ENCODE measurements at places on chromosomes 13 and 19.
A peak's percentile ranks its signal among the peaks of the same experiment; 100 is the strongest.

DNA sequence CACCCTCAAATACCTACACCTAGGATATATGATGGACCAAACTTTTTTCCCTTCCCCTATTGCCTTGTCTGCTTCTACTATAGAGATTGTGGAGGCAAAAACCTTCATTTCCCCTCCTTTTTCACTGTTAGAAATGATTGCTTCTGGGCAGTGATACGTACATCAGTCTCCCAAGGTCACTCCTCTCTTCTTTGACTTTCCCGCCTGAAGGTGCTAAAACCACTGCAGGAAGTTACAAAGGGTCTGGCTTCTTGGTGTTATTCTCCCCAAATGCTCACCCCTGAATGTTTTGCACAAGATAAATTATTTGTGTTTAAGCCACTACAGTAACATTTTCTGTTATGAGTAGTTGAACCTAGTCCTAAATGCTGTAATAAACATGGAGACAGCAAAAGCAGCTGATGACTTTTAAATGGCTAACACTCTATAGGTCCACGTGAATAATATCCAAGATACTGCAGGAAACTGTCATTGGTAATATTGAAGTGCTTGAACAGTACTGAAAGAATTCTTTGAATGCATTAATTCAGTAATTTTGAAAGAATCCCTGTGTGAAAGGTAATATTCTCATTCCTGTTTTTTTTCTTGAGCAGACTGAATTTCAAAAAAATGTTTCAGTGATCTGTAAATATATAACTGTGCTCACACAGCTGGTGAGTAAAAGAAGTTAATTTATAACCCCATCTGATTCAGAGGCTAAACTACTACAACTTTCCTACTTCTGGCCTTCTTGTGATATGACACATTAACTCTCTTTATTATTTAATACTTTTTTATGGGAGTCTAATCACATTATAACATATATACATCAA, 865.1 kb downstream of the EFNB2 start:
- DNase-seq, result no peak

DNA sequence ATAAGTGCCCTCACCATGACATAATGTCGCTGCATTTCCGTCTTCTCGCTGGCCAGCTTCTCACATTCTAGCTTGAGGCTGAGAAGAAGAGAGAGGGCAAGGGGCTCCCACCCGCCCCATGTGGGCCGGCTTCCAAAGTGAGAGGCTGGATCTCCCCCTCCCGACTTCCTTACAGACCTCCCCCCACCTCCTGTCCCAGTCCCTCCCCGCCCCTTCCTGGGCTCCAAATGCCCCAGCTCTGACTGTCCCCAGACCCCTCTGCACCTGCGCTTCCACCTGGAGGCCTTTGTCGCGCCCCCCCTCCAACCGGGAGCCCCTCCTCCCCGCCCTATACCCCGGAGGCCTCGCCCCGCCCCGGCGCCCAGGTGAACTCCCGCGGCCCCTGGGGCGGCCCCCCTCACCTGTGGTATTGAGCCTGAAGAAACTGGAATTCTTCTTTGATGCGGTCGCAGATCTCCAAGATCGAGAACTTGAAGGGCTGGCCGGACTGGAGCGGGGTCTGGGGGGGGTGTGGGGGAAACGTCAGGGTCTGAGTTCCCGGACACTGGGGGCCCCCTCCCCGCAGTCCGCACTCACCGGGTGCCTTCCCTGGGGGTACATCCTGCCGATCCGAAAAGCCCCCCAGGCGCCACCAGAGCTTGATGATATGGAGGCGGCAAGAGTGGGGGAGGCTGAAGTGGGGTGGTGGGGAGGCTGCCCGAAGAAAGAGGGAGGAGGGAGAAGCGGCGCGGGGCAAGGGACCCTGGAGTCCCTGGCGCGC, 595 bp downstream of the TLE2 start:
- DNase-seq, result no peak

DNA sequence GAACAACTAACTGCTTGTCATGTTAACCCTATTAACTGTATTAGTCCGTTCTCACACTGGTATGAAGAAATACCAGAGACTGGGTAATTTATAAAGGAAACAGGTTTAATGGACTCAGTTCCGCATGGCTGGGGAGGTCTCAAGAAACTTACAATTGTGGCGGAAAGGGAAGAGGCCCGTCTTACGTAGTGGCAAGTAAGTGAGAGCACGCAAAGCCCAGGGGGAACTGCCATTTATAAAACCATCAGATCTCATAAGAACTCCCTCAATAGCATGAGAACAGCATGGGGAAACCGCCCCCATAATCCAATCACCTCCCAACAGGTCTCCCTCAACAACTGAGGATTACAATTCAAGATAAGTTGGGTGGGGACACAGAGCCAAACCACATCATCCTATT, 34.7 kb downstream of the PHF11 start:
- DNase-seq, result no peak

- peak; percentile 13 for DNase-seq
Measured at GRCh38 chr13:20441879-20442278, 83.8 kb downstream of the CRYL1 start.

GRCh38 chr19:43640424-43640757, 741 bp upstream of the CADM4 start:
- no peak for DNase-seq

GRCh38 chr13:37407156-37407555, 191.4 kb downstream of the POSTN start:
- no peak for DNase-seq

- DNase-seq, result no peak
Measured at GRCh38 chr13:76711550-76712182, 174.5 kb downstream of the KCTD12 start.

DNA sequence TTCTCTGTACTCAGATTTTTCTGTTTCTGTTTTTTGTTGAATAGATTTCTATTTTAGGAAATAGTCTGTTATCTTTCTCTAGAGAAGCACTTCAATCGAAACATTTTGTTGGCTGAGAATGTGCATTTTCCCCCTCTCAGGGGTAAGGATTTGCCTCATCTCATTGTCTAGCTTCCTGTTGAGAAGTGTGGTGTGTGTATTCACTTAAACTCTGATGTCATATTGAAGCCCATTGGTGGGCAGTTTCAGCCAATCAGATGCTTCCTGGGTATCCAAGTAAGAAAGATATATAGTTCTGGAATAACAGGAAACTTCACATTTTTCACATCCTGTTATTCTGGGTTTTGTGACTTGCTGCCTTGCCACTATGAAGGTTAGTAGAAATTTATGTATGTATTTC, 87.6 kb downstream of the ARHGEF7 start:
- no peak for DNase-seq
